Fibroblast of skin of back (primary cell): ENCODE measurements at places on chromosomes 6 and 20.

DNA sequence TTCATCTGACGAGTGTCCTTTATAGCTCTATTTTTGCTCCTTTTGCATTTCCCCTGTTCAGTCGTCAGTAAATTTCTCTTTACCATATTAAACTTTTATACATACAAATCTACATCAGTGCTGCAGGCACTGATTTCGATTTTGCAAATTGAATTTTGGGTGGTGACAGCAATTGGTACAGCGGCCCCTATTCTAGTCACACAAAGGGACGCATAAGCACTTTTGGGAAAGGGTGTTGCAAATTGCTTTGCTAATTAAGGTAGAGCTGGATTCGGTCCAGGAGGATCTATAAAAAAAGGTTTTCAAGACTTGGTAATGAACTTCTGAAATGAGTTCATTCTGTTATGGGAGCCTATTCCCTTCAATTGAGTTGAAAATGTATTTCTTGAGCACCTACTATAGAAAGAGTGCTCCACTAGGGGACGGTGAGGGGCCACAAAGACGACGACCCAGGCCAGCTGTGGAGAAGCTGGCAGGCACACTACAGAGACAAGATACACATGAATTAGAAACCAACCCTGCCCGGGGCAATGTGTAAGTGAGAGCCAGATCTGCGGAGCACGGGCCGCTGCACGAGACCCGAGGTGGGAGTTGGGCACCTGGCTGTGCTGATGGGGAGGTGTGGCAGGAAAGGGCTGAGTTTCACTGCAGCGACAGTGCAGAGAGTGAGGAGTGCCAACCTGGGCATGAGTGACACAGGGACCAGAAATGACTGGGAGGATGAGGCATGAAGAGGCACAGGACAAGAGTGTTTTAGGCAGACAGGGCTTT lies 5.4 kb downstream of the UQCC2 start:
- DNase-seq: no peak

DNA sequence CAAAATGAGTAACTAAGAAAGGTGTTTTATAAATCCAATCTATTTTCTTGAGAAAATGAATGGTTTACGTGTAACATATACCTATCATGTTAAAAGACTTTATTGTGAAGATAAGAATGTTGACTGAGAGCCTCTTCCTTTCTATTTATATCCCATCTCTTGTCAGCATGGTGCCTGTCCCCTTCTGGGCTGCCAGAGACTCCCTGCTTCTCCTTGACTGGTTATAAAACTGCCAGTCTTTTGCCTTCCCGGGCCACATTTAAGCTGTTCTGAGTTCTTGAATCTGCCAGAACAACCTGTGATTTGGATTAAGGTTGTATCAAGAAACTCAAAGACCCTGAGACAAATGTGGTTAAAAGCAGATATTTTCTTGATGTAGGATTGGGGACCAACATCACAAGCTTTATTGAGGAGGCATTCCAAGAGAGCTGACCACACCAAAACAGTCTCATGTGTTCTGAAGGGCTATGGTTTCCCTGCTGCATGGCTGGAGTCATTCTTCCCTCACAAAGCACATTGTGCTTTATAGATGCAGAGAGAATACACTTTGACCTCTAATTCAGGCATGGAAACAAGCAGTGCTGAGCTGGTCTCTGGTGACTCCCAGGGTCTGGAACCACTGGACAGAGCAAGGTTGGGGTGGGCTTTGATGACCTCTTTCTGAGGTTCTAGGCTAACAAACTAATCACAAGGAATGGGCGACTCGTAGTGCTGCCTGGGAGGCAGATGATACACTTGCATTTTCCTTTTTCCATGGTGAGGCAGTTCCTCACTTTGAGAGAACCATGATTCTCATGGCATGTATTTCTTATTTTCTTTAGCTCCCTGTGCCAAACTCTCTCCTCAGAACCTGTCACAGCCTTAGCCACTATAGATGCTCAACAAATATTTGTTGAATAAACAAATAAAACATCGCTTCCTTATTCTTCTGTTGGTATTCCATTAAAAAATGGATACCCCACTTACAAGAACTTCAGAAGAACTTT lies 205.0 kb upstream of the PREP start:
- peak; percentile 60 for DNase-seq

GRCh38 chr6:41723530-41724227 lies 11.7 kb downstream of the TFEB start:
- peak; percentile 88 for DNase-seq

DNA sequence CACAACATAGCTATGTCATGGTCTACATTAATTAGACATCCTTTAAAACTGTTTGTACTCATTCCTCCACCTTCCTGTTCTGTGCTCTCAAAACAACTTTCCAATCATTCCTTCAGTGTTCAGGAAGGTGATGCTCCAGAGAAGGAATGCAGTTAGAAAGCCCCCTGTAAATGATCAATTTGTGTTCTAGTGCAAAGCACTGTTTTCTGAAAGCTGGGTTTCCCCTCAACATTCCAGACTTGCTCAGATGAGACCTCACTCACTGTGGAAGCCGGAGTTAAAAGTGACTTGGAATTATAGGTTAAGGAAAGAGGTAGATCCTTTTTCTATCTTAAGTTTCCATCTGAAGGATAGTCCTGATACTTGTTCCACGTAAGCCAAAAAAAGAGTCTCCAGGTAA lies 95.9 kb downstream of the BMP2 start:
- DNase-seq: no peak

GRCh38 chr20:14334306-14334930 lies 3.0 kb downstream of the FLRT3 start:
- peak; percentile 57 for DNase-seq

DNA sequence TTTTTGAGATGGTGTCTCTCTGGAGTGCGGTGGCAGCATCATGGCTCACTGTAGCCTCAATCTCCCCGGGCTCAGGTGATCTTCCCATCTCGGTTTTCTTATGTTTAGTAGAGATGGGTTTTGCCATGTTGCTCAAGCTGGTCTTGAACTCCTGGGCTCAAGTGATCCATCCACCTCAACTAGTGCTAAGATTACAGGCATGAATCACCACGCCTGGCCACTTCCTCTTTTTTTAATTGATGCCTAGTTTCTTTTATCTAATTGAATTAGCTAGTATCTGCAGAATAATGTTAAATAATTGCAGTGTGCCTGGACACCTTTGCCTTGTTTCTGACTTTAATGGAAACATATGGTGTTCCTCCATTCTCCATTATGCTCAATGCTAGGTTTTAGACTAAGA lies 38.4 kb upstream of the SLC22A16 start:
- no peak for DNase-seq

DNA sequence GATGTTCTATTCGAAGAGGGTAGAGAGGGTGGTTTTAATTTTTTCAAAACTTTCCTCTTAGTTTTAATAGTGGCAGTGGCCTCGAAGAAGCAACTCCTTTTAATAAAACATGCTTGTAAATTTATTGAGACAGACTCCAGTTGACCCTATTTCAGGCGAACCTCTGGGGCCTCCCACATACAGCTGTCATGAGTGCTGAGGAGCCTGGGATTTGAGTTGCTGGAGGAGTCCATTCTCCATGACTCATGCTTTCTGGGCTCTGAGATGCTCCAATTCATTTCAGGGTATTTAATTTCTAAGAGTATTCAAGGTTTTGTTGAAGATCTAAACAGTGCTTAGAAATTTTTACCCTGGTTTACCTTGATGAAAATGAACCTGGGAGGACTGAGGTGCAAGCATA lies 580.4 kb downstream of the CBLN4 start:
- no peak for DNase-seq

GRCh38 chr20:45497971-45498494 lies 17.4 kb downstream of the SPINT3 start:
- DNase-seq: no peak

DNA sequence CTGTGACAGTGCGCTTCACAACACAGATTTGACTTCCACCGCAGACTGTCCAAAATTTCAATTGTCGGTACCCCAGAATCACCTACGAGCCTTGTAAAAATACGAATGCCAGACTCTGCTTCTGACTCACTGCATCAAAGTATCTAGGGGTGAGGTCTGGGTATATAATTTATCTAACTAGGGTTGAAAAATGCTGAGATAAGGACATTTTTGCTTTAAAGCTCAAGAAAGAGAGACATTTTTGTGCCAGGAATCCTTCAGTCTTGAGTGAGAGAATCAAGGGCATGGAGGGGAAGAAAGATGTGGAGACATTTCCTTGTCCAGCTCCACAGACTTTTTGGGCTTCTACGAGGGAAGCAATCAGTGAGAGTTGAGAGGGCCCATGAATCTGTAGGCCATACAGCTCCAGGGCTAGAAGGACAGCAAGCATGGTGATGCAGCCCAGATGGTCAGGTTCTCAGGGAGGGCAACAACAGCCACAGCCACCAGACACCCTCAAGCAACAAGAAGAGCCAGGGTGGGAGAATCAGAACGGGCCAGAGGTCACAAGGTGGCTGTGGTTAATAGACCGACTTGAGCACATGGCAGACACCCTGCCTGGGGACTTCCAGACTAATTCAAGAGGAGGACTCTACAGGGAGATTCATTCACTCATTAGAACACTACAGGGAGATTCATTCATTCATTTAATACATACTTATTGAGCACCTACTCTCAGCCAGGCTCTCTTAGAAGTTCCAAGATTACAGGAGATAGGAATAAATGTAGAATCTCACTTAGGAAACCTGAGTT lies 211.1 kb upstream of the PRDM1 start:
- DNase-seq: no peak

GRCh38 chr6:13273202-13273930 lies 55.0 kb downstream of the TBC1D7 start:
- no peak for DNase-seq

- DNase-seq: no peak
These were observed 588.3 kb upstream of the ADGRB3 start for GRCh38 chr6:68046756-68047155.

DNA sequence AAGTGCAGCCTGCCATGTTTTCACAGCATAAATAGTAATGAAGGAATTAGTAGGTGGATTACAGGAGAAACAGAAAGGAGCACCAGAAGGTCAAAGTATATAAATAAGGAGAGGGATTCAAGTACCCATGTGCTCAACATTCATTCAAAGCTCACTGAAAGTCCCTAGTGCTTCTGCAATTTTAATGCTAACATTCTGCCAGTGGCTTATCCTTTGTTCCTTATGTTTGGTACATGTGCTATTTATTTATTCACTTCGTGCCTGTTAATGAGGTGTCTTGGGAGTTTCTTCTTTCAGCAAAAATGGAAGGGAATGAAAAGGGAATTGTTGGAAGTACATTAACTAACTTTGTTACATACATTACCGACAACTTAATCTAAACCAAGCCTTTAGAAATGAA lies 105.7 kb downstream of the CRYBG1 start:
- DNase-seq: no peak

GRCh38 chr20:19609642-19610223 lies 148.3 kb upstream of the RIN2 start:
- DNase-seq: no peak

DNA sequence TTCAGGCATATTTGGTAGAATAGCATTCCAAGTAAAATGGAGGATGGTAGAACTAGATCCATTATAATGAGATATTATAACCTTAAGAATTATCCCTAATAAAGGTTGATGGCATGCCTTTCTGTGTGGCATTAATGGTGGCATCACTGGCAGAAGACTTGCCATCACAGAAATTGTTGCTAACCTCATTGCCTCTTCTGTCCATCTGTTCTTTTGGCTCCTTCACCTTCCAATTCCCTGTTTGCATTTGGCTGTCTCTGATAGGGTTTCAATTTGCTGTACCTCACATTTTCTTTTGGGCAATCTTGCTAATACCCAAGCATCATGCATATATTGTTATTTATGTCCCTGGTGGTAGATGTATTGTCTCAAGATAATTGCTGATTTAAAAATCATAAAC lies 98.9 kb downstream of the SMPDL3A start:
- no peak for DNase-seq

DNA sequence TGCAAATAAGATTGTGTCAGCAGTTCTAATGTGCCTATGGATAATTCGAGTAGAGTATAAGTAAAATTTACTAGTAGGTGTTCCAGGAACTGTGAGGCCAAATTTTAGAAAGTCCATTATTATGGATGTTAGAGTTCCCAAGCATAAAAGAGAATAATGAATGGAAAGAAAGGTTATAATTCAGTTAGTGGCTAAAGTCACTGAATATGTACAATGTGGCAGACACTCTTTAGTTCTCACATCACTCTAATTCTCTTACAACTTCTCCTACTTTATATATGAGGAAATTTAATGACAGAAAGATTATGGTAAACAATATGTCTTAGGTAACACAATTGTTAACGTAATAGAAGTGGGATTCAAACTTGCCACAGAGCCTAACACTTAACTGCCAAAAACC lies 75.3 kb downstream of the EYS start:
- no peak for DNase-seq

- DNase-seq: peak; percentile 86
These were observed 711.3 kb upstream of the GJE1 start for GRCh38 chr6:141421378-141421777.

GRCh38 chr20:41014561-41015088 lies 14.0 kb upstream of the TOP1 start:
- DNase-seq: no peak

DNA sequence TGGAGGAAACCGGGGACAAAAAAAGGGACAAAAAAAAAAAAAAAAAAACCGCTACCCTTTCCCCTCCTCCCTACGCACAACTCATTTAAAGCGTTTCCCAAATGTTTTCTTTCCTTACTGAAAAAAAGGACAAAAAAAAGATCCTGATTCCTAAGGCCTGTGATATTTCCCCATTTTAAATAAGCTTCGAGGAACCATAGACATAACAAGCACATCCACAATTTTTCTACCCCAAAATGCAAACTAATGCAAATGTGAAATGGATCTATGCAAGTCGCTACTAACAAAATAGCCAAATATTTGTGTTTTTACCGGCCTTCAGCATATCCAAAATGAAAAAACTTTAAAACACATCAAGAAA lies 1.4 kb upstream of the ZNF217 start:
- no peak for DNase-seq

DNA sequence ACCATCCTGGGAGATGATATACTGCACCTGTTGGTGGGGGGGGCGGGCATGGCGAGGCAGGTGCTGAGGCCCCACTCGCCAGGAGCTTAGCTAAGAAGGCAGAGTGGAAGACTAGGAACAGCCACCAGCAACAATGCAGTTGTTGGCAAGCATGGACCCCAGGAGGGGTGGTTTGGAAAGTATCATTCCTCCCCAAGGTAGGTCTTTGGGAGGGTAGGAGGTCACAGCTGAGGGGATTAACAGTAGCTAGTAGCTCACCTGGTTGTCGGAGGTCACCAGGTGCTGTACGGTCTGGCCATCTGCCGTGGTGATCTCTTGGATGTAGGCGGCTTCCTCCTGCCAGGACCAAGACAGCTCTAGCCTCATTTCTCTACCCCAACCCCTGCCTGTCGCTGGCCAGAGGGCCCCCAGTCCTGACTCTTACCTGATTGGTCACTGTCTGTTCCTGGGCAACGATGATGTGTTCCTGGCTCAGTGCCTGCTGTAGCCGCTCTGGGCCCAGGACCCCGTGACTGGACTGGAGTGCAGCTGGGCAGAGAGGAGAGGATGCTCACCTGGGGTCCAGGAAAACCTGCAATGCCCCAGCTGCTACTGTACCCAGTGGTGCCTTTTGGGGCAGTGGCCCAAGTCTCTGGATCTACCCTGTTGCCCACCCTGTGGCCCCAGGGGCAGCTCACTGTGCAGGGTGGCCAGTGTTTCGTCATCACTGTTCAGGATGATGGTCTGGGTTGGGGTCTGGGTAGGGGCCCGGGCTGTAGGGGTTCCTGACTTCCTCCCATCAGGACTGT lies 15.3 kb downstream of the PCIF1 start:
- no peak for DNase-seq
